Forelimb muscle (tissue), 1 donor: ENCODE measurements at places on chromosomes 7 and 10. TPM values are rescaled to one million over a fixed set of nuclear protein-coding genes. Genes with fewer than 3 reads are reported as not detected.

DNA sequence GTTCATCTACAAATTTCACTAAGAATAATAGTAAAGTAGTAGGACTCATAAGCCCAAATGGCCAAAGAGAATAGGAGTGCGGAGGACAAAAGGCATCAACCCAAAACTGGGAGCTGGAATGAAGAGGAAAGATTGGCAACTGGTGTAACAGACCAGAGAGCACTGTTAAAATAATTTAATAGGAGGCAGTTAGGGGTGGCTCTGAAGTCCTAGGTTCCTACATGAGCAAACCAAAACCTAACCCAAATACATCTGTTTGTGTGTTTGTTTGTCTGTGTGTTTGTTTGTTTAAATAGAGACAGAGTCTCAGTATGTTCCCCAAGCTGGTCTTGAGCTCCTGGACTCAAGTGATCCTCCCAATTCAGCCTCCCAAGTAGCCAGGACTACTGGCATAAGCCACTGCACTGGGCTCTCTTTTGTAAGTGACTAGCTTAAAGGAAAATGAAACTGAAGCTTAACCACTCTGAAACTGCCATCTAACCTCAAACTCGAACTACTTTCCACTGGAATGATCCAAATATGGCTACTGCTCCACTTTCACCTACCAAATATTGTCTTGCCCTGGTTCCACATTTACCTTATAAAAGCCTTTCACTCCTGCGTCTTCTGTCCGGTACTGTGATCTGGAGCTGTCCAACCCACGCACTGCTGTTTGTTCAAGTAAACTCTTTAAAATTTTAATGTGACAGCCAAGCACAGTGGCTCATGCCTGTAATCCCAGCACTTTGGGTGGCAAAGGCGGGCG lies 94.9 kb downstream of the AKR1D1 start:
- no peak for DNase-seq

UTF1 gene
- not detected for polyA plus RNA-seq

PGAM2 gene
- polyA plus RNA-seq = 366 TPM

ALDH18A1 gene
- polyA plus RNA-seq = 35.5 TPM

MAP3K8 gene
- 2.4 TPM for polyA plus RNA-seq
